ENCODE measurements at places on chromosomes 1 and 21. TPM values are rescaled to one million over a fixed set of nuclear protein-coding genes. Genes with fewer than 3 reads are reported as not detected.

TBCE gene
- total RNA-seq: 20.4 TPM

RGS4 gene
- 0.42 TPM for total RNA-seq

LCE1C gene
- not detected for total RNA-seq

COL6A1 gene
- total RNA-seq: 93.0 TPM

CNKSR1 gene
- 16.8 TPM for total RNA-seq

ALPL gene
- total RNA-seq: not detected
